ENCODE measurements at places on chromosomes 3 and 15. TPM values are rescaled to one million over a fixed set of nuclear protein-coding genes. Genes with fewer than 3 reads are reported as not detected.

DNA sequence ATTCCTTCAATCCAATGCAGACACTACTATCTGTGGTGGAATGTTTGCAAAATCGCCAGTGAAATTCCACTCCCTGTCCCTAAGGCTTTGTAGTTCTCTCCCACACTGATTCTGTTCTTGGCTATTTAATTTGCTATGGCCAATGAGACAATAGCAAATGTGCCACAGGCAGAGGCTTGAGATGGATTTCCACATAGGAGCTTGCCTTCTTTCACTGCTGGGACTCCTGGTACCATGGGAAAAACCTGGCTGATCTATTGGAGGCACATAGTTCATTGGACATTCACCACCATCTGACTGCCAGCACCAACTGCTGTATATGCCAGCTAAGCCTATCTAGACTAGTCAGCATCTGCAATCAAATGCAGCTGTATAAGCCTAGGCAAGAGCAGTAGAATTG, 103.8 kb downstream of the NR1D2 start:
- DNase-seq: no peak

- DNase-seq: no peak
These were observed 12.8 kb downstream of the GCSAM start for GRCh38 chr3:112119962-112120836.

DNA sequence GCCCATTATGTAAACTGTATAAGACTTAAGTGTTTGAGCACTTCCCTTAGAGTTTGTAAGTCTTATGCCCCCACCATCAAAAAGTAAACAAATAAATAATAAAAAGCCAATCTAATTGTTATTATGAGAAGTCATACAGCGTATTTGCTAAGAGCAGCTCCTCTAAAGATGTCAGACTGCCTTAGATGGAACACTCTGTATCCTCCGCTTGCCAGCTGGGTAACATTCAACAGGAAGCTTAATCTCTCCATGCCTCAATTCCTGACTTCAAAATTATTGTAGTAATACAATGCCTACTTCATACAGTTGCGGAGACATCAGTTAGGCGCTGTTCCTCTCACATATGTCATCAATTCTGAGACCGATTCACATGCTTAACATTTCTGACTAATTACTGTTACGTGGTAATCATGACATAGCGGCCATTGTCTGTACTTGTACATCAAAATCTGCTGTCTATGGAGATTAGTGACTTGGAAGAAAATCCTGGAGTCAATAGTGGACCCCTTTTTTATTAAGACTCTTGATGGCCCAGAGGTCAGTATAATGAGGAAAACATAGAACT, 417.7 kb downstream of the LPP start:
- DNase-seq: no peak

The TRIM42 gene
- not detected for total RNA-seq

The LDHAL6B gene
- not detected for total RNA-seq

- no peak for DNase-seq
These were observed at the start of gene UPK1B for GRCh38 chr3:119173325-119173724. Gene UPK1B, plus strand, starts transcription at chr3:119173598. Its CDS starts 13,144 bp downstream, at chr3:119186742.

DNA sequence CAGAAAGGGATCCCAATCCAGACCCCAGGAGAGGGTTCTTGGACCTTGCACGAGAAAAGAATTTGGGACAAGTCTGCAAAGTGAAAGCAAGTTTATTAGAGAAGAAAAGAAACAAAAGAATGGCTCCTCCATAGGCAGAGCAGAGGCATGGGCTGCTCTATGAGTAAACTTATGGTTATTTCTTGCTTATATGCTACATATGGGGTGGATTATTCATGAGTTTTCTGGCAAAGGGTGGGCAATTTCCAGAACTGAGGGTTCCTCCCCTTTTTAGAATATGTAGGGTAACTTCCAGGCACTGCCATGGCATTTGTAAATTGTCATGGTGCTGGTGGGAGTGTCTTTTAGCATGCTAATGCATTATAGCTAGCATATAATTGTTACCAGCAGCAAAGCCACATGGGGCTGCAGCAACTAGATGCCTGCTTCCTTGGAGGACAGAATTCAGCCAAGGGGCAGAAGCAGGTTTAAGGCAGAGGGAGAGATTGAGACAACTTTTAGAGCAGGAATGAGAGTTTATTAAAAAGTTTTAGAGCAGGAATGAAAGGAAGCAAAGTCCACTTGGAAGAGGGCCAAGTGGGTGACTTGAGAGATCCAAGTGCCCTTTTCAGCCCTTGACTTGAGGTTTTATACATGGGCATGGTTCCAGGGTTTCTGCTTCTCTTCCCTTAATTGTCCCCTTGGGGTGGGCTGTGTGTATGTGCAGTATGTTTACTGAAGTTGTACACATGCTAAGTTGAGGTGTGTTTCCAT, 41.3 kb downstream of the METTL6 start:
- DNase-seq: no peak

The AGBL1 gene
- total RNA-seq: not detected

GRCh38 chr15:62953496-62954045, 89.0 kb upstream of the TPM1 start:
- no peak for DNase-seq

- no peak for DNase-seq
These were observed 38.9 kb downstream of the ABI3BP start for GRCh38 chr3:100954199-100954935.

The PLCL2 gene
- 4.6 TPM for total RNA-seq

The PHLDB2 gene
- 42.7 TPM for total RNA-seq

DNA sequence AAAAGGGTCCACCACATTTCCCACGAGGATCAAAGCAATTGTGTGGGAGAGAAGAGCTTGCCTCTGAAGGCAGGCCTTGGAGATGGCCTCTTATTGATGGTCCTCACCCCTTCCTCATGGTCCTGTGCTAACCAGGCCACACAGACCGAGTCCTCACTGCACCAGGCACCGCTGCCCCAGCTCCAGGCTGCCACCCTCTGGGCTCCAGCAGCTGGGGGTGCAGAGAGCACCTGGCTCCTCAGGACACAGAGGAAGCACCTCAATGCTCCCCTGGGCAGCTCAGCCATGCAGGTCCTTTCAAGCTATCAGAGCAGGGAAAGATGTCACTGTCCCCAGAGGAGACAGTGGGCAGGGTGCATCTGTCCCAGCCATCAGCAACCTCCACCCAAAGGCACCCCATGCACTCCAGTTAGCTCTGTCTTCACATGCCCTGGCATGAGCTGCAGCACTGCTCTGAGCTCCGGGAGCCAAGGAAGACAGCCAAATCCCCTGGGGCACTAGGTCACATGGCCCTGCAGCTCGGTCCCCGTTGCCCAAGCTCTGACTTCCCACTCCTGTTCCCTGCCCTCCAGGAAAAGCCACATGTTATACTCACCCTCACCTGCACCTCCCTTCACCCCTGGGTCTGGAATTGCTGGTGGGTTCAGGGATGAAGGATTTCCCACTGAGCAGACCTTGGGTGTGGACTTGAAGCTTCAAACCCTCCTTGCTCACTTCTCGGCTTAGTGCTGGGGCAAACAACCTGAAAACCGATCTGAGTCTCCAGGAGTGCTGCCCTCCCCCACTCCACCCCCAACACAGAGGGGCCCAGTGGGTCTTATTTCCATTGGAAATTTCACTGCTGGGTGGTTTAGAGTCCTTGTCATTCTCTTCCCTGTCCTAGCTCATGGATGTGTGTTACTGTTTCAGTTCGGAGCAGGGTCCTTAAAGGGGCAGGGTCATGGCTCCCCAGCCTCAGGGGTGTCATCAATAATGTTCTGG, 32.6 kb downstream of the ALS2CL start:
- DNase-seq: peak; percentile 56

DNA sequence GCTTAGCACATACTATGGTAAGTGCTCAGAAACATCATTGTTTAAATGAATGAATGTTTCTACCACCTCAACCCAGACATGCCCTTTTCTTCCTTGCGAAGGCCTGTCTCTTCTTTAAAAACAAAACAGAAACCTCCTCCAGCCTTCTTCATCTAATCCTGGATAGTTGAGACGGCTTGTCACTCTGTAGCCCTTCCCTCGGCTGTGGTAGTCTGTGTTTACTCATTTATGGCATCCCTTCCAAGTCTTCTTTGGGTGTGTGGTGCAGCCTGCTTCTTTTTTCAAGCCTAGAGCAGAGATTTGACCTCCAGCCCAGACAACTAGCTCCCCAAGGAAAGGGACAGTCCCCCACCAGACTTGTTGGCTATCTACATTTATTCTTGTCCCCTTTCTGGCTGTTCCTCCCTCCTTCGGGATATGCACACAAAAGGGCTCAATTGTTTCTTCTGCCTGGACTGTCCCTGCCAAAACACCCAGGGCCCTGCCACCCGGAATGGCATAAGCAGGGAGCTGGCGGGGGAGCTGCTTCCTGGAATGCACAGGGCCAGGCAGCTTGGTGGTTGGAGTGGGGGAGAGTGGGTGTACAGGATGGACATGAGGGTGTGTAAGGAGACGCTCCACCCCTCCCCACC, 67.8 kb downstream of the ITGA11 start:
- no peak for DNase-seq

GRCh38 chr3:195580744-195581443, 2.8 kb downstream of the APOD start:
- DNase-seq: peak; percentile 39

- no peak for DNase-seq
These were observed 6.8 kb downstream of the EDEM1 start for GRCh38 chr3:5194341-5194740.

The CCR3 gene
- total RNA-seq: 3.1 TPM

The RAB43 gene
- 48.9 TPM for total RNA-seq

DNA sequence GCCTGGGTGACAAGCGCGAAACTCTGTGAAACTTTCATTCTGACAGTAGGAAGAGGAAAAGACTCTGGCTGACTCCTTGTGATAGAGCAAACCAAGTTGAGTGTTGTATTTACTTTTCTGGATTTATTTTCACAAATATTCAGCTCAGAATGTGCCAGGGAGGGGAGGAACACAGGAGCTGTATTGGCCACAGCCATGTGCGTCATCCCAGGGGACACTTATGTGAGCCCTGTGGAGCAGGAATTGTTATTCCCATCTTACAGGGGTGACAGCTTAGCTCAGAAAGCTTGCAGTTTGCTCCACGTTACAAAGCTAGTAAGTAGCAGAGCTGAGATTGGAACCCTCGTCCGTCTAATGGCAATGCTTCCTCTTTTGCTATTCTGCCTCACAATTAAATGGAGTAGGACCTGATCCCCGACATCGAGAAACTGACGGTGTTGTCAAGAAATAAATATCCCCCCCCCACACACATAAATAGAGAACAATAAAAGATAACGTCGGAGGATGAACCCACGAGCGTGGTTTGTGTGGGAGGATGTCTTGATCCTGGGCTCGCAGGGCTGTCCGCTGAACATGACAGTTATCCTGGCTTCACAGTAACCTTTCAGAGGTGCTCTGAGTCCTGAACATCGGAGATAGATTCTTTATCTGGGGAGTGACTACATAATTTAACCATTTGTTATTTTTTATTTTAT, 151.6 kb upstream of the CTDSPL start:
- DNase-seq: no peak

DNA sequence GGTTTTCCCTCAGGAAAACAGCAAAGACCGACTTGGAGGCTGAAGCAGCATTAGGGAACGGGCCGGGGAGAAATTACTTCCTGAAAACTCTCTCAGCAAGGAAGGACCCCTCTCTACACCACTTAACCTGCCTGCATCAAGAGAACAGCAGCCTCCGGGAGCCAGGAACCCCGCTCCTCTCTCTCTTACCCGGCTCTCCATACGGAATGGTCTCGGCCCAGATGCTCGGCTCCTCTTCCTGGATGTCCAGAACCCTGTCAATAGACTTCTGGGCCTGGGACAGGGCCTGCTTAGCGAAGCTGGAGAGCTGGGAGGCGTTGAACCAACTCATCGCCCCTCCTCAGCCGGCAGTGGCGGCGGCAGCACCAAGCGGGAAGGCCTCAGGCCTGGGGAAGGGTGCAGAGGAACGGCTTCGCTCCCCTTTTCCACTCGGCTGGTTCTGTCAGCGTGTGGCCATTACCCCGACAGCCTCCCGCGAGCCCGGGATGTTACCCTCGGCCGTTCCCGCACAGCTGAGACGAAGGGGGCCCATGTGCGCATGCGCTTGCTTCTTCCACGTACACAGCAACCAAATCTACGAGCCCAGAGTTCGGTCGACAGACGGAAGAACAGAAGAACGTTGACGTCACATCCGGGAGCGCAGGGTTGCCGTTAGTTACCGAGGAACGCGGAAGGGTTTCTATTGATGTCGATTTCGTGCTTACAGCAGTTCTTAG, at the start of gene TMF1:
TMF1 (minus strand) TSS at position 578 of the 716 bp plus-strand sequence; CDS start at position 331, 247 bp downstream.
- DNase-seq: peak; percentile 93

DNA sequence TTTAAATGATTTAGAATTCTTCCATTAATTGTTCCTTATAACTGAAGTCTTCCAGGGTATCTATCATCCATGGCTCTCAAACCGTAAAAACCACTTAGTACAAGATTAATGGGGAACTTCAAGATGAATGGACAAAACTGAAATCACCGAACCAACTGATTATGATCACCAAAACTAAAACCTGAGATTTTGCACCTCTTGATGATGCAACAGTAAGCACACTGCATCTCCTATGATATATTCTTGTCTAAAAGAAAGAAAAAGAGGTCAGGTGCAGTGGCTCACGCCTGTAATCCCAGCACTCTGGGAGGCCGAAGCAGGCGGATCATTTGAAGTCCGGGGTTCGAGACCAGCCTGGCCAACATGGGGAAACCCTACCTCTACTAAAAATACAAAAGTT, 3.6 kb upstream of the ISY1 start:
- no peak for DNase-seq

The RUBCN gene
- total RNA-seq: 41.1 TPM

DNA sequence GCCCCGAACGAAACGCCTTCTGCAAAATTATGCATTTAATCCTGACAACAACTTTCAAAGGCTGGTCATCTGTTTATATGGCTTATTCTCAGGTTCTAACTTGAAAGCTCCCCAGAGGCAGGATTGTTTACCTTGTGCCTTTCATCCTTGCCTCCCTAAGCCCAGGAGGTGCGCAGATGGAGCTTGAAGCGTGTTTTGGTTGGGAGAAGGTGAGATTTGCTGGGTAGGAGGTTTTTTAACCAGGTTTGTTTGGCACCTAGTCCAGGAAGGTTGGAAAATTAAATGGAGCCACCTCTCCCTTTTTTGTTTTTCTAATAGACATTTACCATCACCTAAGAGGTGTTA, 675 bp downstream of the TSEN2 start:
- no peak for DNase-seq

- DNase-seq: no peak
These were observed 35.8 kb upstream of the CHST2 start for GRCh38 chr3:143083781-143084180.

The RSL24D1 gene
- 91.7 TPM for total RNA-seq

DNA sequence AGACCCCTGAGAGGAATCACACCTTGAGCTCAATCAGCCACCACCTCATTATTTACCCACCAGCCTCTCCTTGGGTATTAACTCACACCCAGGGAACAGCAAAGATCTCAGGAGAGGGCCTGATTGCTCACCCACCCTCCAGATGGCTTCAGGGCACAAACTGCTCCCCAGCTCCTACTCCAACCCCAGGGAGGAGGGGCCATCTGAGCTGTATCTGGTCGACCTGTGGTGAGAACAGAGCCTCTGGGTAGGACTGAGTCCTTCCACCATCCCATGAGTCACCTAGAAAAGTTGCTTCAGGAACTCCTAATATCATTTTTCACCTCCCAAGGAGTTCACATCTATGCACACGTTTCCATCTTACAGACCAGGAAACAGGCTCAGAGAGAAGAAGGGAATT, 44.8 kb upstream of the HES1 start:
- peak; percentile 96 for DNase-seq

GRCh38 chr15:68656438-68656739, 77.6 kb downstream of the CORO2B start:
- no peak for DNase-seq

The ADIPOQ gene
- not detected for total RNA-seq

GRCh38 chr3:182740710-182741109, 52.6 kb upstream of the ATP11B start:
- peak; percentile 83 for DNase-seq

Measured in PC-9 (cell line).